ENCODE measurements at places on chromosomes 6 and 20.

DNA sequence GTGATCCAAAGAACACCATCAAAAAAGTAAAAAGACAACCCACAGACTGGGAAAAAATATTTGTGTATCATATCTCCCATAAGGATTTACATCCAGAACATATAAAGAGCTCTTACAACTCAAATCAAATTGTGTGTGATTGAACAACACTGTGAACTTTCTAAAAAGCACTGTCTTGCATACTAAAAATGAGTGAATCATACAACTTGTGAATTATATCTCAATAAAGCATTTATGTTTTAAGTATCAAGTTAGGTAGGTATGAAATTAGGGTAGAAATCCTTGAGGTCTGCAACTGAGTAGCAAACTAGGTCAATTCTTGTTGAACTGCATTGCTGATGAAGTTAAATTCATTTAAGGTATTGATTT lies 14.1 kb downstream of the SAMHD1 start:
- DNase-seq: no peak

- no peak for DNase-seq
Observed at GRCh38 chr6:68114463-68115047, 520.5 kb upstream of the ADGRB3 start.

GRCh38 chr20:39800548-39800947 lies 838.4 kb downstream of the DHX35 start:
- no peak for DNase-seq

DNA sequence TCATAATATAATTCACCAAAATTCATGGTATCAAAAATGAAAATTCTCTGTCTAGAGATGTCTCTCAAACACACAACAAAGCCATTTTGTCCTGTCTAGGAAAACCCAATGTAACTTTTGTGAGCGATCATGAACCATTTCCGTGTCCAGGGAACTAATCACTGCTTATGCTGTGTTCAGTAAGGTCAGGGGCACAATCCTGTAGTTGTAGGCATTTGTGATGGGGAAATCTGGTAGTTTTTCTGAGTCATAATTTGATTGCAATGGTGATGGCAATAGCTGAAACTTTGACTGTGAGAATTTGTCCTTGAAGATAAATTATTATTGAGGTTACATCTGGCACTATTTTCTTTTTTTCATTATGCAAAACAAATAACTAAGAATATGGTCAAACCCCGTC lies 21.0 kb upstream of the GCLC start:
- DNase-seq: no peak

GRCh38 chr6:129882510-129883023 lies 21.5 kb upstream of the TMEM244 start:
- DNase-seq: no peak

All from ACHN (cell line).